MM.1S (cell line): ENCODE measurements at places on chromosomes 4 and X.
A peak's percentile ranks its signal among the peaks of the same experiment; 100 is the strongest.

DNA sequence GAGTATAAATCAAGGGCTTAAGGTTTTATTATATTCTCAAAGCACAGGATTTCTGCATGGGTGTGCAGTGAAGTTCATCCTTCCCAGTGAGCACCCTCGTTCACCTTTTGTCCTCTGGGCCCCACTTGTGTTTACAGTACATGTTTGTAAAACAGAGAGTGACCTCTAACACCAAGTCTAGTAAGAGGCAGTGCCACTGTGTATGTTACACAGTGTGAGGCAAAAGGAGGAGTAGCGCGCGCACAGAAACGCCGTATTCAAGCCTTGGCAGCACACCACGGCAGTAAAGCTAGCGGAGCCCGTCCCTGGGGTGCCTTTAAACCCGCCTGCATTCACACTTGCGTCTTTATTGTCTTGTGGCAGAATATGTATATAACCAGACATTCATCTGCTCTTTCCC is 51.9 kb downstream of the CCNI start:
- no peak for DNase-seq

DNA sequence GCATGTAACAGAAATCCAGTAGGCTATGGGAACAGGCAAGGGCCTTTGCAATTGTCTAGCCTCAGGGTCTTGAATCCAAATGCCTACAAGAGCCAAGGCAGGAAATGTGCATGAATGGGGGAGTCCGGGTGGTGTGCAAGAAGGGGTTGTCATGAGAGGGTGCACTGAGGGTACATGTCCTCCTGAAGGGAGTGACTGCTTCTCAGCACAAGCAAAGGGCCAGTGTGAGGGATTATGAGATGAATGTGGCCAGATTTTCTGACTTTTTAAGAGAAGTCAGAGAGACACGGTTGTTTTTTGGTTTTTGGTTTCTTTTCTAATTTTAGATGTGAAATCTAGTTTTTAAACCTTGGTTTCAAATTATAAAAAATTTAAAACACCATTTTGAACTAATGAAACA is 76.5 kb upstream of the LSM6 start:
- DNase-seq = peak; percentile 58

GRCh38 chr4:148097801-148098200 is 344.4 kb downstream of the NR3C2 start:
- no peak for DNase-seq

DNA sequence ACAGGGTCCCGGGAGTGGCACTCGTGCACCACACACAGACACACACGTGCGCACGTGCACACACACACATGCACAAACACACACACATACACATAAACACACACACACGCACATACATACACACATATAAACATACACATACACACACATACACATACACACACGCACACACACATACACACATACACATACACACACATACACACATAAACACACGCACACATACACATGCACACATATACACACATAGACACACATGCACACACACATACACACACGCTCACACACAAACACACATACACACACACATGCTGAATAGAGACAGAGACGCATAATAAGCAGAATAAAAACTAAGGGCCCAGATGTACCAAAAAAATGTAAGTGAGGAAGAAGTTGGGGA is 332.2 kb upstream of the CXorf51B start:
- DNase-seq = no peak

DNA sequence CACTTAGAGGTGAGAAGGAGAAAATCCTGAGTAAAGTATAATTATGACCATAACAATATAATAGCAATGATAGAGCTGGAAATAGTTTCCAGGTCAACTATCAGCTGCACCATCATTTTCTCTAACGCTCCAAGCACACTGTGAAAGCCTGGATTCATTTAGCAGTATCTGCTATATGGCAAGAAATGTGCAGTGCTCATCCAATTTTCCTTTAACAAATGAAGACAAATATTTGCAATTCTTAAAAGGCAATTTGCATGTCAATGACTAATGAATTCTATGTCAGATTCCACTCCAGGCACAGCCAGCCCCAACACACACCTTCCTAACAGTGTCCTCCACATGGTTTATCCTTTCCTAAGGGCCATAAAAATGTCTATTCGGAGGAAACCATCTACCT is 12.7 kb downstream of the PRSS12 start:
- no peak for DNase-seq

DNA sequence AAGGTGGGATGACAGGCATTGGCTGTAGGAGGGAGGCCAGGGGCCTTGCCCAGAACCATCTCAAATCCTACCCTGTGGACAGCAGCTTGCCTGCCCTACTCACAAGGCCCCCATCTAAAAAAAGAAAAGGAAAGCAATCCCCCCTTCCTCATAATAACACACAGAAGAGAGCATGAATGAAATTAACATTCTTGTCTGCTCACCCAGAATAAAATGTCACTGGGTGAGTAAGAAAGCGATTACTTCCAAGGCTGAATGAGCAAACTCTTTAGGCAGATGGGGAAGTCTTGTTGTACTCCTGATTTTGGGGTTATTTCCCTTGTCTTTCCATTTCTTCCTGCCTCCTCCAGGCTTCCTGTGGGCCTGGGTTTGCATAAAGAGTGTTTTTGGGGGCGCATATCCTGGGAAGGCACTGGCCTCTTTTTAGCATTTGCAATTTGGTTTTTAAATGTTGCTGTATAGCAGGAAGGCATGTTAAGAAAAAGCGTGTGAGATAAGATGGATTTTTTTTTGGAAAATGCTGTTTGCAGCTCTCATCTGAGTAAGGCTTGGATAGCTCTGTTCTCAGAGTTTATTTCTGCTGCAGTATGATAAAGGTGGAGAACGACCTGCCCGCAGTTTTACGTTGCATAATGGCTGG is 248.3 kb upstream of the GATB start:
- DNase-seq = no peak

GRCh38 chrX:153514259-153514658 is 3.2 kb upstream of the ATP2B3 start:
- DNase-seq = no peak

- DNase-seq = no peak
Measured at GRCh38 chr4:151573945-151574344, 165.0 kb downstream of the FHIP1A start.

DNA sequence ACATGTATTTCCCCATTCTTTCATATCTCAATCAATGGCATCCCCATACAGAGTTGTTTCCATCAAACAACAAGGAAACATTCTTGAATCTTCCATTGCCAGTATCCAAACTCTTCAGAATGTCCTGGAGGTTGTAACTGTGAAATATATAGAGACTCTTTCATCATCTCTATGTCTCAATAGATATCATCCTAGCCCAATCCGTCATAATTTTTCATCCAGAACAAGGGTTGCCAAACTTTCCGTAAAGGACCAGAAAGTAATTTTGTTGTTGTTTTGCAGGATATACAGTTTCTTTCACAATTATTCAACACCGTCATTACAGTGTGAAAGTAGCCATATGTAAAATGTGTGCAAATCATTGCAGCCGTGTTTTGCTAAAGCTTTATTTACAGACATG is 15.2 kb upstream of the CXCL6 start:
- no peak for DNase-seq
